ENCODE measurements at places on chromosomes 13 and 19. TPM values are rescaled to one million over a fixed set of nuclear protein-coding genes. Genes with fewer than 3 reads are reported as not detected.

- no peaks in the 10 kb centered on the region for H3K36me3 ChIP-seq
- peaks cover 19% of the 10 kb centered on the region for H3K4me1 ChIP-seq
- H3K4me3 ChIP-seq: peak overlapping the region; percentile 52
- peaks cover 8% of the 10 kb centered on the region for H3K27me3 ChIP-seq
- DNase-seq: no peak
Measured at GRCh38 chr19:48739404-48740163, 826 bp downstream of the RASIP1 start.

- H3K27me3 ChIP-seq: no peaks in the 10 kb centered on the region
- no peak overlapping the region for H3K27ac ChIP-seq
- no peaks in the 10 kb centered on the region for H3K36me3 ChIP-seq
- no peak for DNase-seq
- no peaks in the 10 kb centered on the region for H3K4me1 ChIP-seq
Measured at GRCh38 chr19:30314056-30314804, 58.0 kb upstream of the ZNF536 start.

GRCh38 chr13:42396901-42397655 lies 125.1 kb downstream of the AKAP11 start:
- no peak overlapping the region for H3K4me3 ChIP-seq
- DNase-seq: no peak
- H3K36me3 ChIP-seq: no peaks in the 10 kb centered on the region
- H3K27ac ChIP-seq: no peak overlapping the region
- H3K4me1 ChIP-seq: no peaks in the 10 kb centered on the region

DNA sequence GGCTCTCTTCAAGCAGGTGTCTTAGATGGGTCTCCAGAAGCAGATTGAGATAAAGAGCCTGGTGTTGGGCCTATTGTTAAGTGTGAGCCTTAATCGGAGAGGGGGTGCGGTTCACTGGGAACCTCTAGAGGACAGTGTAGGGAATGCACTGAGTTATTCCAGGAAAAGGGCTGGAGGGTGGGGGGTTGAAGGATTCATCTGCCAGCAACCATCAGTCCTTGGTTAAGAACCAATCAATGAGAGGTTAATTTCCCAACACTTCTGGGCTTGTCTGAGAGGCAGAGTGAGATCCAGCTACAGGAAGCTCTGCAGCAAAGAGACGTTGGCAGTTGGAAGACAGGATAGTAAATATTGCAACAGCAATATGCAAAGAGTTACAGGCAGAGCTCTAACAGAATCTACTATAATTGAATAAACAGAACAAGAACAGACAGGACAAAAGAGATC lies 28.7 kb downstream of the CYP4F2 start:
- H3K27me3 ChIP-seq: no peaks in the 10 kb centered on the region
- no peak overlapping the region for H3K4me3 ChIP-seq
- no peaks in the 10 kb centered on the region for H3K36me3 ChIP-seq
- no peak for DNase-seq
- no peak overlapping the region for H3K27ac ChIP-seq

DNA sequence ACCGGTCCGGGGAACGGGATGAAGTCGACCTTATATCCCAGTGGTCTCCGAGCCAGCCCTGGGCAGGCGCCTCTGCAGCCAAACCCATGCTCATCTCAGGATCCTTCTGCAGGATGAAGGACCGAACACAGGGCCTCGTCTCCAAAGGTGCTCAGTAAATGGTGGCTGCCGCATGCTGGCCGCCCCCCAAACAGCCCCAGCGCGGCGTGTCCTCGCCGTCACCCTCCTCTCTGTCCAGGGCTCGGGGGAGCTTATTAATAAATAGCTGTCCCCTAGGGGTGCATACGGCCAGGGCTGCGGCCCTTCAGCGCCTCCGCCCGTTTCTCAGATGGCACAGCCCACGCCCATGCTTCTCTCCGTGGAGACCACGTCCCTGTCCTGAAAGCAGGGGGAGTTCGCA lies 32.6 kb upstream of the SPACA7 start:
- H3K4me3 ChIP-seq: no peak overlapping the region
- H3K27me3 ChIP-seq: peaks cover 13% of the 10 kb centered on the region
- H3K4me1 ChIP-seq: peaks cover 23% of the 10 kb centered on the region

DNA sequence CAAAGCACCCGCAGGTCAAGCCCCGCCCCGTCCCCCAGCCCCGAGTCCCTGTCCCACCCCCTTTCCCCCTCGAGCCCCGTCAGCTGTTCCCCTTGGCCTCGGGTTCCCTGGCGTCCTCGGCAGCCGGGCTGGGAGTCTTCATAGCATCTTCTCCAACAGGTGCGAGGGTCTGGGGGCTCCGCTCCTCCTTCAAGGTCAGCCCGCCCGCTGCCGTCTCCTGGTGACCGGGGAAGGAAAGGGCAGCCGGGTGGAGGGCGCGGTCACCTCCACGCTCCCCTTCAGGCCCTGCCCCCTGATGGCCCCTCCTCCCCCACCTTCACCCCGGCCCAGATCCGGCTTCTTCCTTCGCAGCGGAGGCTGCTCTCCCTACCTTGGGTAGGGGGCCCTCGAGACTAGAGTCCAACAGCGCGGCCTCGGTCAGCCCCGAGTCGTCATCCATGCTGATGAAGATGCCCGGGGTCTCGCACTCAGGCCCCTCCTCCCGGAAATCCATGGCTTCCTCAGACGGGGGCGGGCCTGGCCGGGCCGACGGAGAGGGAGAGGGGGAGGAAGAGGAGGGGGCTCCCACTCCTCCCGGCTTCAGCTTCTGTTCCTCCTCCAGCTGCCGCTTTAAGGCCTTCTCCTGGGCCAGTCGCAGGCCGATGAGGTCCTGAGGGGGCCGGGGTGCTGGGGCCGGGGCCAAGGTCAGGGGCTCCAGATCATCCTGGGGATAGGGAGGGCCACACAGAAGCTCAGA lies 541 bp upstream of the RSPH6A start:
- H3K27me3 ChIP-seq: no peaks in the 10 kb centered on the region
- H3K36me3 ChIP-seq: no peaks in the 10 kb centered on the region
- peak; percentile 67 for DNase-seq
- H3K27ac ChIP-seq: peak overlapping the region; percentile 86

RNF113B gene
- not detected for total RNA-seq

PBX4 gene
- total RNA-seq: 3.4 TPM

RAB3D gene
- 23.8 TPM for total RNA-seq

SIRT2 gene
- total RNA-seq: 6.5 TPM

Data from H1 (cell line).